Parietal lobe (tissue), 2 donors: ENCODE measurements at places on chromosomes 11 and 22. TPM values are rescaled to one million over a fixed set of nuclear protein-coding genes. Genes with fewer than 3 reads are reported as not detected.

The CSF2RB gene
- total RNA-seq: 0.31 TPM

The MAPK8IP1 gene
- 75.7 TPM for total RNA-seq

The FAM180B gene
- not detected for total RNA-seq

The UPK3A gene
- not detected for total RNA-seq

The ZNF202 gene
- total RNA-seq: 24.7 TPM

The RAPSN gene
- not detected for total RNA-seq

The TRIM6 gene
- total RNA-seq: 0.31 TPM

The TCN1 gene
- total RNA-seq: not detected

The C11orf87 gene
- total RNA-seq: 25.4 TPM

The LMO1 gene
- total RNA-seq: 3.1 TPM

The TBCEL gene
- 55.1 TPM for total RNA-seq

The XRRA1 gene
- total RNA-seq: 14.4 TPM

The NRXN2 gene
- total RNA-seq: 315 TPM

The MFRP gene
- not detected for total RNA-seq

The TMEM86A gene
- 7.5 TPM for total RNA-seq

The OR52H1 gene
- 3.8 TPM for total RNA-seq
